Esophagus muscularis mucosa (tissue), 4 donors: ENCODE measurements at places on chromosomes 12 and 14. TPM values are rescaled to one million over a fixed set of nuclear protein-coding genes. Genes with fewer than 3 reads are reported as not detected.

DNA sequence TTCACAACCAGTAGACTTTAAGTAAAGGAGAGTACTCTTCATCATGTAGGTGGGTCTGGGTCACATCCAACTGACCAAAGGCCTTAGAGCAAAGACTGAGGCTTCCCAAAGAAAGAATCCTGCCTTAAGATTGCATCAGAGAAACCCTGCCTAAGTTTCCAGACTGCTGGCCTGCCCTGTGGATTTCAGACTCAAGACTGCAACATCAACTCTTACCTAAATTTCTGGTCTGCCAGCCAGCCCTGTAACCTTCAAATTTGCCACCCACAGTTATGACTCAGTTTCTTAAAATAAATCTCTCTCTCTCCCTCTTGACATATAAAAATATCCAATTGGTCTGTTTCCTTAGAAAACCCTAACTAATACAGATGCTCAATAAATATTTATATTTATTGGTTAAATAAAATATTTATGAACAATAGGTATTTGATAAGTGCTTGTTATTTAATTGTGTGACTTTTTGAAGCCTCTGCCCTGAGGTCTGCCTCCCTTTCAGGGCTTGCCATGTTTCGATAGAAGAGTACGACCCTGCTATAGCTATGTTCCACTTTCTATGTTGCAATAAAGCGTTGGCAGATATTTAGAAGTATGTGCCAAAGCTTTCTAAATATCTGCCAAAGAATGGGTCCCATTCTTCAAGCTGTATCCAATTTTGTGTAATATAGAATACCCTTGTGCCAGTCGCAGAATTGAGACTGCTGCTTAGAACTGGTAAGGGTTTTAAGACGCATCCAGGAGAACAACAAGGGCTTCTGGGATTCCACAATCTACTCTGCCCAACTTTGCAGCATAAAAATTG, 65.7 kb downstream of the TMEM30B start:
- no peaks in the 10 kb centered on the region for H3K27me3 ChIP-seq
- no peak overlapping the region for H3K4me3 ChIP-seq
- H3K27ac ChIP-seq, result no peak overlapping the region
- no peaks in the 10 kb centered on the region for H3K36me3 ChIP-seq
- no peaks in the 10 kb centered on the region for H3K4me1 ChIP-seq
- DNase-seq, result no peak

Gene SLC7A8
- total RNA-seq, result 48.3 TPM

DNA sequence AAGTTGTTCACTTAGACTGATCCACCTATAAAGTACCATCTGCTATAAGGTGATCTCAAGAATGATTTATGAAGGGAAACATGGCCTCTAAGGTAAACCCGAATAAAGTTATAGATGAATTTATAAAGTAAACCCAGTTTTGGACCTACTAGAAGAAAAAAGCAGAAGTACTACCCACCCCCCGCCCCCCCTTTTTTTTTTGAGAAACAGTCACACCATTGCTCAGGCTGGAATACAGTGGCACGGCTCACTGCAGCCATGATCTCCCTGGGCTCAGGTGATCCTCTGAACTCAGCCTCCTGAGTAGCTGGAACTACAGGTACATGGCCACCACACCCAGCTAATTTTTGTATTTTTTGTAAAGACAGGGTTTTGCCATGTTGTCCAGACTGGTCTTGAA, 3.9 kb downstream of the ENTPD5 start:
- H3K27ac ChIP-seq, result no peak overlapping the region
- no peaks in the 10 kb centered on the region for H3K27me3 ChIP-seq
- peaks cover 17% of the 10 kb centered on the region for H3K4me1 ChIP-seq
- DNase-seq, result no peak
- H3K4me3 ChIP-seq, result no peak overlapping the region

DNA sequence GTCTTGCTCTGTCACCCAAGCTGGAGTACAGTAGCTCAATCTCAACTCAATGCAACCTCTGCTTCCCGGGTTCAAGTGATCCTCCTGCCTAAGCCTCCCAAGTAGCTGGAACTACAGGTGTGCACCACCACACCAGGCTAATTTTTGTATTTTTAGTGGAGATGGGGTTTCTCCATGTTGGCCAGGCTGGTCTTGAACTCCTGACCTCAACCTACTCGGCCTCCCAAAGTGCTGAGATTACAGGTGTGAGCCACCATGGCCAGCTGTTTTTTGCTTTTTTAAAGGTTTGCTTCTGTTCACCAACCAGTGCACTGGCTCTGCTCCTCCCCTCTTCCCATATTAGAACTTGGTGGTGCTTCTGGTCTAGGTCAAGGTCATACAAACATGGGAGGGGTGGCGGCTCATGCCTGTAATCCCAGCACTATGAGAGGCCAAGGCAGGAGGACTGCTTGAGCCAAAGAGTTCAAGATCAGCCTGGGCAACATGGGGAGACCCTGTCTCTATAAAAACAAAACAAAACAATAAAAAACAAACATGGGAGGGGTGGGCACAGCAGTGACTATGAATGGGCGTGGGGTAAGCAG, 20.4 kb upstream of the PAPOLA start:
- no peaks in the 10 kb centered on the region for H3K36me3 ChIP-seq
- DNase-seq, result no peak
- no peak overlapping the region for H3K4me3 ChIP-seq
- no peaks in the 10 kb centered on the region for H3K4me1 ChIP-seq

Gene HSPB8
- 573 TPM for total RNA-seq
